ENCODE measurements at places on chromosomes 13 and 19.

DNA sequence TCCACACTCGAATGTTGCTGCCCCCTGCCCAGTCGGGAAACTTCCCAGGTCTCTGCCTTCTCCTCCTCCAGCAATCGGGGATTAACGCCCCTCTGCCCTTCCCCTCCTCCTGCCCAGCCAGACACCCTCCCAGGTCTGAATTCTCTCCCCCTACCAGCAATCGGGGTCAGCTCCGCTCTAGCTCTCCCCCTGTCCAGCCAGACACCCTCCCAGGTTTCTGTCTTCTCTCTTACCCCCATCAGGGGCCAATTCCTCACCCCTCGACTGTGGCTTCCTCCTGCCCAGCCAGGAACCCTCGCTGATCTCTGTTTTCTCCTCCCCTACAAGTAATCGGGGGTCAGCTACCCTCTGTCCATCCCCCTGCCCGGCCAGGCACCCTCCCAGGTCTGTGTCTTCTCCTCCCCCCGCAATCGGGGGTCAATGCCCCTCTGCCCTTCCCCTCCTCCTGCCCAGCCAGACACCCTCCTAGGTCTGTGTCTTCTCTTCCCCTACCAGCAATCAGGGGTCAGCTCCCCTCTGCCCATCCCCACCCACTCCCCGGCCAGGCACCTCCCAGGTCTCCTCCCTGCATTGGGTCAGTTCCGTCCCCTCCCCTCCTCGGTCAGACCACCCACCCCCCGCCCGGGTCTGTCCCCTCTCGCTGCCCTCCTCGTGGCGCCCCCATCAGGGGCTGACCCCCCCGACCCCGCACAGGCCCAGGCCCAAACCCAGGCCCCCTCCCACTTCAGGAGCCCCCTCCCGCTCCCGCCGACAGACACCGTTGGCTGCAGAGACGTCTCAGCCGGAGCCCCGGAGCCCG lies 668 bp downstream of the ZFR2 start:
- DNase-seq, result no peak

- no peak for DNase-seq
Observed at GRCh38 chr19:31135841-31136240, 213.4 kb downstream of the TSHZ3 start.

GRCh38 chr19:3949997-3950859 lies 17.4 kb downstream of the NMRK2 start:
- no peak for DNase-seq

- no peak for DNase-seq
Observed at GRCh38 chr19:14482172-14482941, 7.2 kb upstream of the PTGER1 start.
